ENCODE measurements at places on chromosomes 4 and X.

- DNase-seq: no peak
Measured at GRCh38 chr4:106344647-106344970, 24.0 kb downstream of the GIMD1 start.

GRCh38 chr4:83212041-83212851, 72.4 kb downstream of the COQ2 start:
- peak; percentile 25 for DNase-seq

GRCh38 chrX:76802708-76803107, 375.2 kb downstream of the MAGEE1 start:
- no peak for DNase-seq

- no peak for DNase-seq
Measured at GRCh38 chr4:40576651-40577480, 52.8 kb downstream of the RBM47 start.

- no peak for DNase-seq
Measured at GRCh38 chrX:51435101-51435500, 61.3 kb downstream of the NUDT11 start.

GRCh38 chrX:2474963-2475726, 25.6 kb downstream of the DHRSX start:
- DNase-seq: no peak

- DNase-seq: no peak
Measured at GRCh38 chr4:153143527-153144348, 60.5 kb upstream of the TRIM2 start.

DNA sequence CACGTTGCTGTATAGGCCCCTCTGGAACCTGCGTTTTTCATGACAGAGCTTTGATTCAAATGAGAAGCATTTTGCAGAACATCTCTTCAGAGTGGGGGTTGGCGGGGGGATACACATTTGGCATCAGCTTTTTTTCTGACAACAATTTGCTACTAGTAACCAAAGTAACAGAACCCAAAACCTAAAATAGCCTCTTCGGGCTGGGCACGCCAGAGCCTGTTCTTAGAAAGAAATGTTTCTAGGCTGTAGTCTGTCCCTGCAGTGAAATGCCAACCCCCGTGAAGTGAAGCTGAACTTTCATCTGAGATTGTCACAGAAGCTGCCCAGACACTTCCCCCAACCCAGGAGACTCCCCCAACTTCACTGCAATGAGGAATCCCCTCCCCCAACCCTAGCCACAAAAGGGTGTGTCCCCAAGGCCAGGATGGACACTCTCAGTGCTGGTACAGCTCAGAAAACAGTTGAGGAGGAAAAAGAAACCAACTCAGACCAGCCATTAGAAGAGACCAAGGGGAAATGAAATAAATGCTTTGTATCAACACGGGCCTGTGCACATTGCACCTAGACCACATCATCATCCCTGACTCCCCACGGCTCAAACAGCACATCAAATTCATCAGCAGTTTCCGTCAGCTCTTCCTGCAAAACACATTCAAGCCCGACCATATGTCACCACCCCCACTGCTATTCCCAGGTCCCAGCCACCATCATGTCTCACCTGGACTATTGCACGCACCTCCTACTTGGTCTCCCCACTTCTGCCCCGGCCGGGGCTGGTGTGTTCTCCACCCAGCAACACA, 8.4 kb upstream of the MAN2B2 start:
- no peak for DNase-seq

GRCh38 chr4:20639346-20639745, 60.9 kb upstream of the PACRGL start:
- no peak for DNase-seq

GRCh38 chr4:182042945-182043344, 200.3 kb upstream of the TENM3 start:
- DNase-seq: no peak

- no peak for DNase-seq
Measured at GRCh38 chrX:13109817-13110216, 65.4 kb upstream of the FAM9C start.

DNA sequence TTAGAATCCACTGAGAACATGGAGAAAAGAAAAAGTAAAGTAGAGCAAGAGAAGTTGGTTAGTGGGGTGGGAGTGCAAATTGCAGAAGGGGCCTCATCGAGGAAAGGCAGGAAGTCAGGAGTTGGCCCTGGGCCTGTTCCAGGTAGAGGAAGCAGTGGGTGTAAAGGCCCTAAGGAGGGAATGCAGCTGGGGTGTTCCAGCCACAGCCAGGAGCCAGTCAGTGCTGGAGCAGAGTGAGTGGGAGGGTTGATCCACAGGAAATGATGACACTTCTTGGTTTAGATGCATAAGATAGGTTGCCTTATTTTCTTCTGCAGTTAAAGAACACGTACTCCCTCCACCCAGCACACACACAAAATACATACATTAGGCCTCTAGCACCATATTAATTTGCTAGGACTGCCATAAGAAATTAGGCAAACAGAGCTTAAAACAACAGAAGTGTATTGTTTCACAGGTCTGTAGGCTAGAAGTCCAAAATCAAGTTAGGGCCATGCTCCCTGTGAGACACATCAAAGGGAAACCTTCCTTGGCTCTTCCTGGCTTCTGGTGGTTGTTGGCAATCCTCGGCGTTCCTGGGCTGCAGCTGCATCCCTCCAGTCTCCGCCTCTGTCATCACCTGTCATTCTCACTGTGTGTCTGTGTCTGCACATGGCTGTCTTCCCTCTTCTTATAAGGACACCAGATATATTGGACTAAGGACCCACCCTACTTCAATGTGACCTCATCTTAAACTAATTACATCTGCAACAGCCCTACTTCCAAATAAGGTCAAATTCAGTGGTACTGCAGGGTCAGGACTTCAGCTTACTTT, 205.9 kb downstream of the AASDH start:
- DNase-seq: no peak

DNA sequence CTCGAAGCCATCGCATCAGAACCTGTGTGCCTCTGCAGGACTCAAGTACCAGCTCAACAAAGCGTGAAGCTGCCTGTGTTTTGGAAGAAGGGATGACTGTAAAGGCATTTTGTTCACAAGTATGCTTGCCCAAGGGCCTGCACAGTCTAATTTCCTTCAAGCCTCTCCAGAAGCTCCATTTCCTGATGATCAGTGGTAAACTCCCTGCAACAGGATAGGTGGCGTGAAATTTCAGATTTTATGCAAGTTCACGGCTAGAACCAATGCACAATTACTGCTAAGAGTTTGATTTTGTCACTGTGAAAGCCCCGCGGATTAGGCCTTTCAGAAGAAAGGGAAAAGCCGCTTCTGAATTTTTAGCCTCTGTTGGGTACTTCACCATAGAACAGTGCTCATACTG, 89.2 kb upstream of the TAPT1 start:
- DNase-seq: no peak

GRCh38 chrX:11423362-11423818, 130.2 kb downstream of the AMELX start:
- no peak for DNase-seq

GRCh38 chrX:102154218-102154860, 1.4 kb downstream of the BEX5 start:
- no peak for DNase-seq

DNA sequence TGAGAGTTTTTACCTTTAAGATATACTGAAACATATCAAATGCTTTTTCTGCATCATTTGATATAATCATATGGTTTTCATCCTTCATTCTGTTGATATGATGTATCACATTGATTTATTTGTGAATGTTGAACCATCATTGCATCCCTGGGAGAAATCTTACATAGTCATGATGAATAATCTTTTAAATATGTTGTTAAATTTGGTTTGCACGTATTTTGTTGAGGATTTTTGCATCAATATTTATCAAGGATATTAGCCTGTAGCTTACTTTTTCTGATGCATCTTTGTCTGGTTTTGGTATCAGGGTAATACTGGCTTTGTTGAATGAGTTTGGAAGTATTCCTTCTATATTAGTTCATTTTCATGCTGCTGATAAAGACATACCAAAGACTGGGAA, 541.4 kb downstream of the TLL1 start:
- no peak for DNase-seq

DNA sequence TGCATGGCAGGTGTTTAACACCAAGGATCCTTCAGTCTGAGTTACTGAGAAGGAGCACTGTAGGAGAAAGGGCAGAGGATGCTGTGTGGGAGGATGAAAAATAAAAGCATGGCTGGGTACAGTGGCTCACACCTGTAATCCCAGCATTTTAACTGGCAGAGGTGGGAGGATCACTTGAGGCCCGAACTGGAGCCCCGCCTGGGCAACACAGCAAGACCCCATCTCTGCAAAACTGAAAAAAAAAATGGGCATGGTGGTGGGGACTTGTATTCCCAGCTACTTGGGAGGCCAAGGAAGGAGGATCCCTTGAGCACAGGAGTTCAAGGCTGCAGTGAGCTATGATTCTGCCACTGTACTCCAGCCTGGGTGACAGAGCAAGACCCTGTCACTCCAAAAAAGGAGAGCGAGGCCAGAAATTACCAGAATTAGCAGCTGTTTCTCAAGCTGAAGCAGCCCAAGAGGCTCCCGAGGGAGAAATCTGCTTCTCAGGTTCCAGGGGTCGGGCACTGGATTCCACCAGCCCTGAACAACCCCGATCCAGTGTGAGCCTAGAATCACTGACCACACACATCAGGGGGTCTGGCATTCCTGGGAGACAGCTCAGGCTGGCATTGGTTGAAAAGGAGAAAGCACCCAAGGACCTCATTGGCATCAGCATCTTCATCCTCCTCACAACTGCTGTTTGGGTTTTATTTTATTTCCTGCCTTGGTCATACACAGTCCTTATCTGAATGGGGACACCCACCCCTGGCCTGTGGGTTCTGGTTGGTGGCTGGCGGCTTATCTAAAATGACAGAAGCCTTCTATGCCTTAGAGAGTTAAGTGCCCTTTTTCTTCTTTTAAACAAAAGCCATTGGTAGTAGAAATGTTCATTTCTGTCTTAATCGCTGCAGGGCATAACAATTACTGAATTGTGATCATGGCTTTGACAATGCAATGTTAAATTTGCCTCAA, 66.3 kb upstream of the TRIM2 start:
- DNase-seq: no peak

DNA sequence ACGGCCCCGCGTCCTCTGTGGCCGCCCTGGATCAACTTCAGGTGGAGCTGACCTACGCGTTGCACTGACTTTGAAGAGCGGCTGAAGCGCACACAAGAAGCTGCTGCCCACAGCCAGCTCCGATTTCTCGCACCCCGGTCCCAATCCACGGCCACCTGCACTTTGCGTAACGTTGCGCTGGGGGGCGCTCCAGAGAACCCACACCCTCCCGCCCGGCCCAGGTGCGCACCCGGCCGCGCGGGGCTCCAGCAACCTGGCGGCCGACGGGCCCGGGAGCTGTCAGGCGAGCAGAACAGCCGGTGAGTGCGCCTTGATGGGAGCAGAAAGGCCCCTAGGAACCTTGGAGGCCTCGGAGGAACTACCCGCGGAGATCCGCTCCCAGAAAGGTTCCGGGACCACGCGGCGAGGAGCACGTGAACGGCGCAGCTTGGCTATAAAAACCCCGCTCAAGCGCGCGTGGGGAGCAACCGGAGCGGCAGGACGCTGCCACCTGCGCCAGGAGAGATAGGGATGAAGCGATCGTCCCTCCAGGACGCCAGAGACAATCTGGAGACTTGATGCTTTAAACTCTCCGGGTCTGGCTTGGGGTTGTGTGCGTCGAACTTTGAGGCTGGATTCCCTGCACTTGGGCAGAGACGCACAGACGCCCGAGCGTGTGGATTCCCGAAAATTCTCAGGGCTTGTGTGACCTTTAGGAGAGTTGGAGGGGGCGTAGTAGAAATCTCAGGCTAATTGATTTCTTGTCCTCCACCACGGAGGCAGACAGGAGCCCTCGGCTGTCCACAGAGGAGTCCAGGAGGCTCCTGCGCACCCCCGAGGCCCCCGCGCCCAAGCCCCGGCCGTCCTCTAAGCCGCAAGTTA, 591 bp upstream of the NWD2 start:
- DNase-seq: no peak
